ENCODE measurements at places on chromosomes 12 and 14. TPM values are rescaled to one million over a fixed set of nuclear protein-coding genes. Genes with fewer than 3 reads are reported as not detected.
A peak's percentile ranks its signal among the peaks of the same experiment; 100 is the strongest.

Gene CD163
- 34.4 TPM for total RNA-seq

- DNase-seq = no peak
Observed at GRCh38 chr14:102508410-102508773, 1.2 kb downstream of the ANKRD9 start.

Gene RNF212B
- 5.4 TPM for total RNA-seq

Gene HCAR1
- 0.79 TPM for total RNA-seq

- DNase-seq = no peak
Observed at GRCh38 chr14:103247169-103247606, 86.8 kb upstream of the EIF5 start.

GRCh38 chr12:125593269-125593668 lies 528.0 kb downstream of the AACS start:
- DNase-seq = no peak

GRCh38 chr14:80388980-80389711 lies 177.8 kb upstream of the DIO2 start:
- DNase-seq = no peak

DNA sequence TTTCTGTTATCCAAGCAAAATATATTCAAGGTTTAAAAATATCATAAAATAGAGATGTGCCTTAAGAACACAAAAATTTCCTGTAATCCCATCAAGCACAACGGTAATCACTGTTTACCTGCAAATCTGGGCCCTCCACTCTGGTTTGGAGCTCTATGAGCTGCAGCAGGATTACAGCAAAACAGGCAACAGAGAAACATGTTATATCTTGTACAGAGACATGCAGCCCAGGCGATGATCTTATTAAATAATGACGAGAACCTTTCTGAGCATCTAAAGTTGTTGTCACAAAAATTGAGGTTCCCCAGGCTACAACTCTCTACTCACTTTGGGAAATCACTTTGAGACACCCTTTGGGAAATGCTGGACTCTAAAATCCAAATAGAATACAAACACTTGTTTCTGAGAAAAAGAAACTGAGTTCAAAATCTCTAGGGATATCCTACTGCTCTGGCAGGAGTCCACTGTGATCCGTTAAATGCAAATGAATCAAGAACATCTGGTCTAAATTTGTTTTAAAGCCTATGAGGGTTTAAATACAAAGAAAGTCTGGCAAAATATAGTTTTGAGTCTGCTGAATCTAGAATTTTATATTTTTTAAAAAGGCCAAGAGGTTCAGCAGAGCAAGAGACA lies 36.3 kb downstream of the STON2 start:
- DNase-seq = no peak

- no peak for DNase-seq
Observed at GRCh38 chr12:83408851-83409250, 722.1 kb downstream of the TMTC2 start.

GRCh38 chr12:120324841-120325417 lies 2.6 kb downstream of the PLA2G1B start:
- no peak for DNase-seq

GRCh38 chr12:101698800-101699347 lies 1.4 kb downstream of the CHPT1 start:
- DNase-seq = no peak

DNA sequence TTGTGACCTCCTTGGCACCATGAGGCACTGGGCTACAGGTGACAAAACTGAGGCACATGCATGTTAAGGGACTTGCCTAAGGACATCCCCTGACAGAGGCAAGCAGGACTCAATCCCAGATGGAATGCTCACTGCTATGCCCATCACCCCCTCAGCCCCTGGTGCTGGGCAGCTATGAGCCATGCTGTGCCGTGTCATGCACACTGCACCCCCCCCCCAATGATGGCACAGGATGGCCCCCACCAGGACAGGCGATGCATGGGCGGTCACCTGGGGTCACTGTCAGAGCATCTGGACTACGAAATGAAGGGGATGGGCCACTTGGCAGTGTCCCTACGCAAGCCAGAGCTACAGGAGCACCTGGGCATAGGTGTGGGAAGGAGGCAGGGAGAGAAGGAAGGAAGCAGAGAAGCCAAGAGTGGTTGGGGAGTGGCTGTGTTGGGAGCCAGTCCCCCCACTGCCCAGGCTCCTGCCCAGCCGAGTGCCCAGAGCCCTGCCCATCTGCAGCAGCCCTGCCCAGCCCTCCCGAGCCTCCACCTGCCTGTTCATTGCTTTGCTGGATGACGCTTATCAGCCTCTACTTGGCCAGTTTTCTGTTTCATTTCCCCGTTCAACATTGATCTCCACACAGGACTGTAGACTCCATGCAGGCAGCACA lies 84.9 kb upstream of the DIO3 start:
- peak; percentile 10 for DNase-seq

Gene MANSC1
- 24.0 TPM for total RNA-seq

GRCh38 chr14:92914087-92914656 lies 8.8 kb upstream of the CHGA start:
- DNase-seq = peak; percentile 75

Gene OLR1
- total RNA-seq = 0.87 TPM

Gene TMEM30B
- 8.9 TPM for total RNA-seq

Gene SUOX
- 9.5 TPM for total RNA-seq

- no peak for DNase-seq
Observed at GRCh38 chr12:17204289-17205054, 598.5 kb upstream of the LMO3 start.

GRCh38 chr14:80762641-80763228 lies 178.8 kb downstream of the CEP128 start:
- DNase-seq = no peak

DNA sequence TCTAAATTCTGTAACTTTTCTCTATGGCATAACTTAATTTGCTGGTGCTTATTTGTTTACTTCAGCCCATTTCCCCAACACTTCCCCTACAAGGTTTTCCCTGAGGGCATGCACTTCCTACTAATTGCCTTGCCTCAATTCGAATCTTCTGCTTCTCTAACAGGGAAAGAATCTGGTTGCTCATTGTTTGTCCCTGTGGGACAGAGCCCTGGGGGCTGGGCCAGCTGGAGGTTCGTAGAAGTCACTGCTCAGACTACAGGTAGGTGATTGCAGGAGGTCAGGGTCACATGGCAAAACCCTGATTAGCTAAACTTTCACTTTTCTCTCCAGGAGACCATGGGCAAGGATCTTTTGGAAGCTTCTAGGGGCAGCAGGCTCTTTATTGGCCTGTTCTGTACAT lies 72.0 kb downstream of the ZFC3H1 start:
- DNase-seq = no peak

Gene IRF9
- 56.2 TPM for total RNA-seq

- DNase-seq = no peak
Observed at GRCh38 chr12:79016181-79016580, 151.6 kb downstream of the SYT1 start.

Gene NKX2-1
- 0.43 TPM for total RNA-seq

Gene TGM1
- total RNA-seq = 10.5 TPM

DNA sequence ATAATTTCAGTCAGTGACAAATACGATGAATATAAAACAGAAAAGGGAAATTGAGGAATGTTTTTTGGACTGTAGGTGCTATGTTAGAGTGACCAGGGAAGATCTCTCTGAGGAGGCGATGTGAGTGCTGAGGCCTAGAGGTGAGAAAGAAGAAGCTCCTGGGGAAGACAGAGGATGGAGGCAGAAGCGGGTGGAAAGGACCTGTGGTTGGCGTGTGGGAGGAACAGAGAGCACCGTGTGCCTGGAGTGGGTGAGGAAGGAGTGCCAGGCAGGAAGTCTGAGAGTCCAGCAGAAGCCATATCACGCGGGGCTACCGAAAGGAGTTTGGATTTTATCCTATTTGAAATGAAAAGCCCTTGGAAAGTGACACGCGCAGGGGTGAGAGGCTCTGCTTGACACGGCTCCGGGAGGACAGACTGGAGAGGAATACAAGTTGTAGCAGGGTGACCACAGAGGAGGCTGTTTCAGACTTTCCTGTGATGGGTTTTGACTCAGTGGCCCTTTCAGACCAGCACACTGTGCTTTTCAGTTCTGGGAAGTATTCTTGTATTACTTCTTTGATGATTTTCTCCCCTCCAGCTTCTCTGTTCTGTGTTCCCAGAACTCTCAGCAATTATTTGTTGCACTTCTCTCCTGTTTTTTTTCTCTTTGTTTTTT lies 96.9 kb downstream of the VRK1 start:
- DNase-seq = no peak

- DNase-seq = no peak
Observed at GRCh38 chr14:100116134-100116533, 43.3 kb downstream of the DEGS2 start.

Gene PKP2
- total RNA-seq = 22.3 TPM

DNA sequence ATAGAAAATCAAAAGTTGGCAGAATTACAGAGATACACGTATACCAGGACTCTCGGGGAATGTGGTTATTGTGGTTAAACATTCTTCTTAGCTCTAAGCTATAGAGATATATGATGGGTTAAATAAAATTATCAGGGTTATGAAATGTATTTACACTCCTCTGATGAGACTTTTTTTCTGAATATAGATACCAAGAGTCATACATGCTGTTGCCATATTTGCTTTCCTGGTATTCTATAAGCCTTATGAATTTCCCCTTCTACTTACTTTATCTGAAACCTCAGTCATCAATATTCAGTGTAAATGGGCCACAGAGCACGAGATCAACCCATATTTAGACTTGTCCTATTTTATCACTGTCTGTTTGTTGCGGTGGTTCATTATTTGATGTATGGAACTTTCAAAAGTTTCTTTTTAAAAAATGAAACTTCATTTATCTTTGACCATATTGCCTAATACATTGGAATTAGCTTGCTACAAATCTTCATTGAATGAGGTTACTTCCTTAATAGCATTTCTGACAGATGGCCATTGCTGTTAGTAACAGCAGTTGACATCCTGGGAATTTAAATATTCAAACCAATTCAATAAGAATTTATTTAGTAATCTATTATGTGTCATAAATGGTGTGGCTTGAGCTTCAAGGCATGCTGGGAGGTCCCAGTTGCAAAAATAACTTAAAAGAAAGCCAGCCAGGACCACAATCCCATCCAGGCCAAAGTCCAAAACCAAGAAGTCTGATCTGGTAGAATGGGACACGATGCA lies 393.5 kb downstream of the PCNX1 start:
- no peak for DNase-seq

Gene TUBA1A
- total RNA-seq = 156 TPM

Data from testis (tissue), 5 donors.